ENCODE measurements at places on chromosomes 5 and 9.

- no peak for DNase-seq
These were observed 286.7 kb downstream of the ELAVL2 start for GRCh38 chr9:23539311-23539710.

DNA sequence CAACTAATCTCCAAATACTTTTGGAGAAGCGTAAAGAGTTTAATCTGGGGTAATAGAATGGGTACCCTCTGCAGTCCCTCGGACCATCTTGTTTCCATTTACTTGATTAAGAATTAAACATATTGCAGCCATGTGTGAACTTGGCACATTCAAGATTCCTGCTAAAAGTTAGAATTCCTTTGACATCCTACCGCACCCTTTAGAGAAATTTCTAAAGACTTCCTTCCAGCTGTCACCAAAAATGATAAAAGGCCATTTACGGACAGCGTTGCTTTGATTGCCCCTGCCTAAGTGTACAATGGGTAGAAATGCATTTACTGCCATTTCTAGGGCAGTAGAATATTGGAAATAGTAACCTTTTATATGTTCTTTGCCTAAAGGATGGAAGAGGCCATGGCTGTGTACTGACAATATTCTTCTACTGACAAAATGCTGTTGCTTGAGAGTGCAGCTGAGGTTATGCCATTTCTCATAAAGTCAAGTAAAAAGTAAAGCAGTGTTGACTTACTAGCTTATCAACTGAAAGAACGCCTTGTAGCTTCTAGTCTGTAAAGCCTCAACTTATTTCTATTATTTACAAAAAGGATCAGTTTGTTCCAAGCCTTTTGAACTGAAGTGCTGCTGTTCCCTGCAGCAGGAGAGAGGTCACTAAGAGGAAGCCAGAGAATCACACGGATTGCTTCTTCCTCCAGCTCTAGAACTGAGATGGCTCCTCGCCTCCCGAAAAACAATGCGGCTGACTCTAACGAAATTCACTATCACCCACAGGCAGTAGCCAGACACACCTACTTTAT lies 139.8 kb upstream of the BASP1 start:
- DNase-seq, result no peak

GRCh38 chr5:180909782-180910181 lies 10.8 kb downstream of the BTNL8 start:
- DNase-seq, result no peak

- DNase-seq, result no peak
These were observed 112.6 kb downstream of the GALNT10 start for GRCh38 chr5:154303133-154303532.

DNA sequence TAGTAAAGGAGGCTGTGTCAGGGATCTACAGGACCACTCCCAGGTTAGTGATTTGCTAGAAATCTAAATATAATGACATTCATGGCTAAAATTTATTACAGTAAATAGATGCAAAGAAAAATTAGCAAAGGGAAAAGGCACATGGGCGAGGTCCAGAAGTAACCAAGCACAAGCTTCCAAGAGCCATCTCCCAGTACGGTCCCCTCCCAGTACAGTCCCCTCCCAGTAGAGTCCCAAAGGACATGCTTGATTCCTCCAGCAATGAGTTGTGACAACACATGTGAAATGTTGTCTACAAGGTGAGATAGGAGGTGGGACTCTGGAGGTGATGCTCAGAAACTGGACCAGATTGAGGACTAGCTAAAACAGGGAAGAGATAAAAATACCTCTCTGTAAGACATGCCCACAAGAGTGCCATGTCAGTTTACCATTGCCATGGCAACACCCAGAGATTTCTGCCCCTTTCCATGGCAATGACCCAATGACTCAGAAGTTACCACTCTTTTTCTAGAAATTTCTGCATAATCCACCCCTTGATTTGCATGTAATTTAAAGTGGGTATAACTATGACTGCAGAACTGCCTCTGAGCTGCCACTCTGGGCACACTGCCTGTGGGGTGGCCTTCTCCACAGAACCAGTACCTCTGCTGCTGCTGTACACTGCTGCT lies 27.9 kb upstream of the CEMIP2 start:
- DNase-seq, result peak; percentile 3

GRCh38 chr9:79384501-79384900 lies 187.3 kb upstream of the TLE4 start:
- no peak for DNase-seq

DNA sequence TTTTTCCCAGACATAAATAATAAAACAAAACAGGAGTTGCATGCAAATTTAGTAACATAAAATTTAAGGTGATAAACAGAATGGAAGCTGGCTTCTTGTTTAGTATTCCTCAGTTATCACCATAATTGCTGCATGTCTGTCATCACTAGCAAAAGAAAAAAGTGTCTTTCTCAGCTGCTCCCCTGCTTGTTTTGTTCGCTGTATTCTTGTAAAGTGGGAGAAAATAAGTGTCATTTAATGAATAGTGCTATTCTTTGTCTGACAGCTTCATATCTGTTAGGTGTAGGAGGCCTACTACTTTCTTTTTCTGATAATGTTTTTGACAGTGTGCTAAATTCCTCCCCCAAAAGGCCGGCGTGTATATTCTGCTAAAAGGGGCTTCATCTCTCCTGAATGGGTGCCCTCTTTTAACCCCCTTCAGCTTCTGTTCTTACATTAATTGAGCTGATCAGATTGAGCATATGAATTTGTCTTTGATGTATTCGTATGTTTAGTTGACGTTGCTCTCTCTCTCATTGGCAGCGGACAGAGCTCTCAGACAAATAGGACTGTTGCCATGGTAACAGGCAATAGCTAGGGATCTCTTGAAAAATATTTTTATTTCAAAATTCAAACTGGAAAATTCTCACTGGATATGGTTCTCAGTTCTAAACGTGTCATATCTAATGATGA lies 303.8 kb downstream of the KIAA0825 start:
- no peak for DNase-seq

All from T-cell (primary cell).